ENCODE measurements at places on chromosomes 1 and 21.

DNA sequence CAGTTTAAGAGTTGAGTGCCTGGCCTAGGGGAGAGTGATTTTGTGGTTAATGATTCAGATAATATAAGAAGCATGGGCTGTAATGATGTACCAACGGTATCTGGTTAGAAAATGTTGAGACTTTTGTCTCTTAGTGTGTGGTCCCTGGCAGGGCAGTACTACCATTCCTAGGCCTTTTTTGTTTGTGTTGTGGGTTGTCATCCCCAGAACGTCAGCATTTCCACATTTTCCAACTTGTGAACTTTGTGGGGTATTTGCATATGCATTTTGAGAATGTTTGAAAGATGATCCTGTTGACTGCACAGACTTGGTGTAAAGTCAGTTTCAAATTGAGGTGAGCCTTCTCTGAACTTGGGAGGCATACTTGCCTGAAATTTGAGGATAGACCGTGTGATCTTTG lies 11.4 kb downstream of the NEK7 start:
- DNase-seq, result no peak

DNA sequence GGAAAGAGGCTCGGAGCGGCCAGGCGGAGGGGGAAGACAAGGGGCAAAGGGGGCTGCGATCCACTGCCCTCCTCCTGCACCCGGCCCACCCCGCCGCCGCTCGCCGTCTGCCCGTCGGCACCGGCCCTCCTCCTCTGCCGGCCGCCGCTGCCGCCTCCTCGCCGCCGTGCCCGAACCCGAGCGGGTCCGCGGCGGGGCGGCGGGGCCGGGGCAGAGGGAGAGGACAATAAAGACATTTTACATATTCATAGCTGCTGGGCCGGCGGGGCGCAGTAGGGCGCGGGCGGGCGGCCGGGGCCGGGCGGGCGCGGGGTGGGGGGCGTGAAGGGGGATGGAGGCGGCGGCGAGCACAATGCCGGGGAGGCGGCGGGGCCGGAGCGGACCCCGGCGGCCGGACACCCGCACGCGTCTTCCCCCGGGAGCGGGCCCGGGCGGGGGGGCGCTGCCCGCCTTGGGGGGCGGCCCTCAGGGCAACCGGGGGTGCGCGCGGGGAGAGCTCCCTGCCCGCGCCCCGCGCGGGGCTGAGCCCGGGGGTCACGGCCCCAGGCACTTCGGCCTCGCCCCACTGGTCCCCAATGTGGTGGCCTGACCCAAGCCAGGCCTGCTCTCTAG lies 546 bp downstream of the POU2F1 start:
- DNase-seq, result peak; percentile 13

DNA sequence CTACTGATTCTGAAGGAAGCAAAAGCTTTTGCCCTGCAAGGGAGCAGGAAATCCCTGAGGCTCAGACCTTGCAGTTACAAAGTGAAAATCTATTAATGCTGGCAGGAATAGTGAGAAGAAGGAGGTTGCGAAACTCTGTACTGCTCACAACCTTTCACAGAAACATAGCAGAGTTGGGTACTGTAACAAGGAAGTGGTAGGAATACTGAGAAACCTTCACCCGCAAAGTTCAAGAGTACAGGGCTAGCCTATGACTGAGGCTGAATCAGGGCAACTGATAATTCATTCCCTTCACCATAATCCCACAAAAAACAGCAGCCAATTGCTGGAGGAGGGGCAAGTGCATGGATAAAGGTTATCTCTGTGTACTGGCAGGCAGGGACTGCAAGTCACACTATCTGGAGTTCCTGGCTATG lies 23.9 kb upstream of the KCTD3 start:
- no peak for DNase-seq

GRCh38 chr1:202160377-202160940 lies at the start of gene PTPN7:
Gene PTPN7 (minus strand): TSS chr1:202160602. CDS start chr1:202159402, 1,200 bp downstream.
- DNase-seq, result peak; percentile 66

DNA sequence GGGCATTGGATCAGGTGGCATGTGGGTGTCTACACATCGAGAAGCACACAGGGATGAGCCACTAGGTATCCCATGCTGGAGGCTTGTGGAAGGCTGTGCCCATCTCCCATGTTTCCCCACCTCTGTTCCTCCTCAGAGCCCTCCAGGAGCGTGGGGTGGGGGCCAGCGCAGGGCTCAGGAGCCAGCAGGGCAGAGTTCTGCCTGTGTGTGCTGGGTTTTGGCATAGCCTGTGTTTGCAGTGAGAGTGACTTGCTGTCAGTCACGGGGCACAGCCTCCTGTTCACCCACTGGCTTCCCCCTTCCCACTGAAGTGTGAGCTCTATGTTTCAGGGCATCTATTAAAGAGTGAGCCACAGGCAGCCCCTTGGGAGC lies 10.4 kb downstream of the IBA57 start:
- DNase-seq, result no peak

GRCh38 chr1:13487143-13487868 lies 26.5 kb downstream of the LRRC38 start:
- no peak for DNase-seq

DNA sequence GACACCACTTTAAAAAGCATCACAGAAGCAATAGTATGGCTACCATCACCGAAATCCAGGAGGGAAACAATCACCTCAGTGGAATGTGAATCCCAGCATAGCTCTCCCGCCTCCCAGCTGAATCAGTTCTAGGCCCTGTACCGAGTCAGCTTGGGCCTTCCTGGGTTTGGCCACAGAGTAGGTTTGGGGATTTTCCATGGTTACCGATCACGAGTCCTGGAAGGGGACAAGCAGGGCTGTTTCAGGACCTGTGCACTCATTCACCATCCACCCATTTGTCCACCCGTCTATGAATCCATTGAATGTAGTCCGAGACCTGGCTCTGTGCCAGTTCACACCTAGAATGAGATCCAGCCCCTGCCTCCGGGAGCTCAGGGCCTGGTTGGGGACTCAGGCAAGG lies 94.2 kb downstream of the ARHGEF10L start:
- DNase-seq, result no peak

GRCh38 chr1:183753464-183753891 lies 51.4 kb upstream of the RGL1 start:
- no peak for DNase-seq

DNA sequence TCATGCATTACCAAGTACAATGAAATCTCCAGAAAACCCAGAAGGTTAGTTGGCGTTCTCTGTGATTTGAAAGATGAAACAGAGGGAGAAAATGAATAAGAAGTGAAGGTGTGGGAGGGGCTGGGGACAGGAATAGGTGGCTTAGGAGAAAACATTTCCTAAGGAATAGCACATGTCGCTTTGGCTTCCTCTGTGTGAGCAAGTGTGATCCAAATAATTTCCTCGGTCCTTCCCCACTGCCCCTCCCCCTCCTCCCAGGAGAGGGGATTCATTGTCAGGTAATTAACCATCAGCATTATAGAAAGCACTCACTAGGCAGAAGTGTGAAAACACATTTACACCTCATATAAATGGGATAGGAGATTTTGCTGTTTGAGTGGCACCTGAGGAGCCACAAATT lies 105.5 kb downstream of the NUF2 start:
- no peak for DNase-seq

DNA sequence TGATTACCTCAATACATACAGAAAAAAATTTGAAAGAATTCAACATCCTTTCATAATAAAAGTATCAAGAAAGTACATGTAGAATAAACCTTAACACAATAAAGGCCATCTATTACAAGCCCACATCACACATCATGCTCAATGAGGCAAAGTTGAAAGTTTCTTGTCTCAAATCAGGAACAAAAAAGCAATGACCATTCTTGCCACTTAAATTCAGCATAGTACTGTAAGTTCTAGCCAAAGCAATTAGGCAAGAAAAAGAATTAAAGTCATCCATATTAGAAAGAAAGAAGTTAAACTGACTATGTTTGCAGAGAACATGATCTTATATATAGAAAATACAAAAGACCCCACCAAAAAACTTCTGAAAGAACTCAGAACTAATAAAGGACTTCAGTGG lies 44.5 kb downstream of the KCNT2 start:
- DNase-seq, result no peak

DNA sequence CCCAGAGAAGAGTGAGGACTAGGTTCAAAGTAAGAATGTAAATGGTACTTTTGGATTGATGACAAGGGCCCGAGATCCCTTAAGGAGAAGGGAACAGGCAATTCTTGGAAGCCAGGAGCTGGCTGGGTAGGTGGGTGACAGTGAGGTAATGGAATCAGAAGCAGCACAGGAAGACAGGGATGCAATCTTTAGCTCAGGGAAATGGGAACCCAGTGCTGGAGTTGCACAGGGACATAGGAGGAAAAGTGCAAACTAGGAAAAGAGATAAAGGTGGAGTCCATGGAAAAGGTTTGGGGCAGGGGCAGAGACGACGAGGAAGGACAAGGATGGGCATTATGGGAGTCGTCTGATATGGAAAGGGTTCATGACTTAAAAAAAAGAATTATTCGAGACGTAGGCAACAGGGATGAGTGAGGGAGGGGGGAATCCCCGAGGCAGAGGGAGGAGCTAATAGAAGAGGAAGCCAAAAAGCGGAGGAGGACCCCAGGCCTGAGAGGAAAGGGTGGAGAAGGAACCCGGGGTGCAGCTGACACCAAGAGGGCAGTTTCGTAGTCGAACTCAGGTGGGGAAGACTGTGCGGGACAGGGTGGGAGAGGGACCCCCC lies 495 bp downstream of the PI4KB start:
- peak; percentile 33 for DNase-seq

GRCh38 chr1:93468662-93469061 lies 20.7 kb downstream of the FNBP1L start:
- DNase-seq, result no peak

- DNase-seq, result no peak
Observed at GRCh38 chr21:29638138-29638537, 301.7 kb downstream of the GRIK1 start.

GRCh38 chr1:199585392-199585791 lies 442.1 kb upstream of the NR5A2 start:
- DNase-seq, result no peak

DNA sequence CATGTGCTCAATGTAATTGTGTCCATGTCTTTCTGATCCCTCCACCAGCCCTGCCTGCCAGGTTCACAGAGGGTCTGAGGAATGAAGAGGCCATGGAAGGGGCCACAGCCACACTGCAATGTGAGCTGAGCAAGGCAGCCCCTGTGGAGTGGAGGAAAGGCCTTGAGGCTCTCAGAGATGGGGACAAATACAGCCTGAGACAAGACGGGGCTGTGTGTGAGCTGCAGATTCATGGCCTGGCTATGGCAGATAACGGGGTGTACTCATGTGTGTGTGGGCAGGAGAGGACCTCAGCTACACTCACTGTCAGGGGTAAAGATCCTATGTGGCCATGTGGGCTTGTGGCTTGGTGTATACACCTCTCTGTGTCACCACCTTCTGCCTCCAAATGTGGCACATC lies 91.4 kb downstream of the OBSCN start:
- no peak for DNase-seq

DNA sequence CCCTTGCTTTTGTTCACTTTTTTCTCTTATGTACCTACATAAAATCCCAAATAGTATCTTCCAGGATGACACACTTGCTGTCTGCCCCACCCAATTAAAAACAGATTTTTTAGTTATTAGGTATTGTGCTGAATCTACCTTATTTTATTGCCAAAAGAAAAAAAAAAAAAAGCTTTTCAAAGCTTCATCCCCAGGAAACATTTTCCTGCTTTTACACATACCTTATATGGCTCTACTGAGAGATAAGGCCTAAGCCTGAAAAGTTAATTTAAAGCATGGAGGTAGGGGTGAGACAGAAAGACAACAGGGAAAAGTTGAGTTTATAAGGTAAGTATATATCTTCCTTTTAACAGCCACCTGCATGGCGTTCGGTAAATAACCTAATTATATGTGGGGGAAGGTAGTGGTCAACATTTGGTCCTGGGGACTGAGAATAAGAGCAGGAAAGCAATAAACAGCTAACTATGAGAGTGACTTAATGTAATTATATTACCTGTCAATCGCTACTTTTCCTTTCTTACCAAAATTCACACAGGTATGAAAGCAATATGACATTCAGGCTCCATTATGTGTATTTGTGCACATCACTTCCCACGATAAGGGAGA lies 54.6 kb upstream of the BOLA1 start:
- no peak for DNase-seq

GRCh38 chr1:159100589-159100988 lies 24.0 kb upstream of the AIM2 start:
- no peak for DNase-seq

- DNase-seq, result no peak
Observed at GRCh38 chr1:201945157-201945556, 1.2 kb downstream of the LMOD1 start.

DNA sequence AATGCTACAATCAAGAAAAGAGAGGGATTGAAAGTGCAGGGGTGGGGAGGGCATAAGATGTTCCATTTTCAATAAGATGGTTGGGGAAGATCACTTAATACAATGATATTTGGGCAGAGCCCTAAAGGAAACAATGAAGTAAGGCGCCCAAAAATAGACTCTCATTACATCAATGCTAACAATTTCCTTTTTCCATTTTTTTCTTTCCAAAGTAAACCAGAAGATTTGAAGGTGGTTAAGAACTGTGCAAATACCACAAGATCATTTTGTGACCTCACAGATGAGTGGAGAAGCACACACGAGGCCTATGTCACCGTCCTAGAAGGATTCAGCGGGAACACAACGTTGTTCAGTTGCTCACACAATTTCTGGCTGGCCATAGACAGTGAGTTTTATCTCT lies 16.8 kb downstream of the IFNAR2 start:
- DNase-seq, result no peak

DNA sequence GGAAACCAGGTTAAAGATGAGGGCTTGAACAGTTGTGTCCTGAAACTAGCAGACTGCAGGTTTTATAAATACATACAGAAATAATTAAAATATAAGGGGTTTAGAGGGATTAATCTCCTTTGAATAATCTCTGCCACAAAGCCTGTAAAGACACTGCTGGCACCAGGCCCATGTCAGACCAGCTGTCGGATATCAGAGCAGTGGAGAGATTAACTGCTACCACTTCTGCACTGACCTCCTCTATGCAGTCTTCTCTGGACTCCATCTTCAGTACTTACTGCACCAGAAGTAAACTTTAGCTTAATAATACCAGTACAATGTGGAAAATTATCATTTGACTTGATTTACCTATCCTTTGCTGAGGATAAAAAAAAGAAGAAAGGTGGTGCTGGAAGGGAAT lies 128.6 kb downstream of the LHX4 start:
- DNase-seq, result no peak

- DNase-seq, result no peak
Observed at GRCh38 chr1:238099871-238100270, 209.1 kb upstream of the ZP4 start.

DNA sequence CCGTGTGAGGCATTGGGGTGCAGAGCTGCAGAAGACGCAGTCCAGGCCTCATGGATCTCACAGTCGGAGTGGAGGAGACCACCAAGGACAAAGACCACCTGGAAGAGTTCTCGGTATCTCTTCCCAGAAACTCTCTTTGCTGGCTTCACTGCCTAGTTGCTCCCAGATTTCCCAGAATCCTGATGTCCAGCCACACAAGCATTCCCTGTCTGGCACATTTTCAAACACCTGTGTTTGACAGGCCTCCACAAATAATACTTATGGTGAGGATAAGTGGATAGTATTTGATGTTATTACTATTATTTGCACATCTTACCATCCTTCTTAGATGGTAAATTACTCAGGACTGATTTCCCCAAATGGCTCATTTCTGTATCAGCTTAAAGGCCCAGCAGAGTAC lies 27.7 kb upstream of the KANK4 start:
- no peak for DNase-seq

- no peak for DNase-seq
Observed at GRCh38 chr21:45767071-45768006, 123.8 kb downstream of the PCBP3 start.

Measured in activated T-helper 1 cell treated with Interleukin-2 at 50 U/mL for 16 hours (primary cell).